ENCODE measurements at places on chromosomes 4 and X. TPM values are rescaled to one million over a fixed set of nuclear protein-coding genes. Genes with fewer than 3 reads are reported as not detected.

AMBN gene
- polyA plus RNA-seq: not detected

CFAP97 gene
- polyA plus RNA-seq: 28.3 TPM

CT45A2 gene
- polyA plus RNA-seq: not detected

RBMXL3 gene
- not detected for polyA plus RNA-seq

SSX7 gene
- not detected for polyA plus RNA-seq

HERC5 gene
- 2.3 TPM for polyA plus RNA-seq

RBM41 gene
- 8.9 TPM for polyA plus RNA-seq

PABPC5 gene
- polyA plus RNA-seq: 5.4 TPM

CAPN6 gene
- 512 TPM for polyA plus RNA-seq

All from hindlimb muscle (tissue), 1 donor.